ENCODE measurements at places on chromosomes 11 and 22.

DNA sequence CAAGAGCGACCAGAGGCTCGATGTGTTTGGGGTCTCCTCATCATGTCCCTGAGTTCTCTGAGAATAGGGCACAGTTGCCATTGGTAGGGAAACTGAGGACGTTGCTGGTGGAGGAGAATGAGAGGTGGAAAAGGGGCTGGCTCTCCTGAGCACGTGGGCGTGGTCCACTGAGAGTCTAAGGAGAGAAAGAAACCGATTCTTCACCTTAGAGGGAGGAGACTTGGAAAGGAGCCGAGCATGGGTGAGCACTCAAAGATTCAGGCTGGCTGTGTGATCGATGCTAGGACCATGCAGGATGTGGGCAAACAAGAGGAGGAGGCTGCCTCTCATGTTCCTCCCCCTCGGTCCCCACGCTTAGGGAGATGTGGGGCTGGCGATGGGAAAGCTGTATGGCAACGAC, 19.8 kb upstream of the TLCD5 start:
- H3K4me1 ChIP-seq: no peaks in the 10 kb centered on the region
- no peaks in the 10 kb centered on the region for H3K36me3 ChIP-seq
- no peak overlapping the region for H3K4me3 ChIP-seq
- no peak overlapping the region for H3K27ac ChIP-seq

GRCh38 chr22:19194766-19195536, 16.4 kb upstream of the SLC25A1 start:
- no peak for ATAC-seq
- peaks cover 14% of the 10 kb centered on the region for H3K4me1 ChIP-seq
- H3K27me3 ChIP-seq: no peaks in the 10 kb centered on the region
- H3K27ac ChIP-seq: no peak overlapping the region
- H3K4me3 ChIP-seq: no peak overlapping the region

- no peaks in the 10 kb centered on the region for H3K36me3 ChIP-seq
- H3K27me3 ChIP-seq: peaks cover 8% of the 10 kb centered on the region
- no peak for ATAC-seq
- no peak overlapping the region for H3K4me3 ChIP-seq
- H3K27ac ChIP-seq: no peak overlapping the region
These were observed 64.8 kb downstream of the CADM1 start for GRCh38 chr11:115439385-115439784.

DNA sequence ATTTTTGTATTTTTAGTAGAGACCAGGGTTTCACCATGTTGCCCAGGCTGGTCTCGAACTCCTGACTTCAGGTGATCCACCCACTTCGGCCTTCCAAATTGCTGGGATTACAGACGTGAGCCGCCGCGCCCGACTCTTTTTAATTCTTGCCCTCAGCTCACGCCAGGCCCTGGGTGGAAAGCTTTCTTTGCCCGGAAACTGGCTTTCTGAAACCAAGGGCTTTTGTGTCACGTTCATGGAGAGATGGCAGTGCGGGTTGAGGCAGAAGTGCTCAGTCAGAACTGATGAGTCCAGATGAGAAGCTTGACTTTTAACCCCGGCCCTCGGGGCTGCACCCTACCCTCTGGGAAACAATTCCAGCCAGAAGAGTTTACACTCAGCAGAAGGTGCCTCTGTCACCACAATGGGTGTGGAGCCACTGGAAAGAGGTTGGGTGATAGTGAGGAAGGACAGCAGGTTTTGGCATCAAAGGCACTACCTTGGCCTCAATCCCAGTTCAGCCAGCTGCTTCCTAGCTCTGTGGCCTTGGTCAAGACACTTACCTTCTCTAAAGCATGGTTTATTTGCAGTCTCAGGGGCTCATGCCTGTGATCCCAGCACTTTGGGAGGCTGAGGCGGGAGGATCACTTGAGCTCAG, 890 bp upstream of the ARFGAP3 start:
- no peaks in the 10 kb centered on the region for H3K27me3 ChIP-seq
- no peak for ATAC-seq
- no peak overlapping the region for H3K27ac ChIP-seq
- H3K4me3 ChIP-seq: peak overlapping the region; percentile 90

DNA sequence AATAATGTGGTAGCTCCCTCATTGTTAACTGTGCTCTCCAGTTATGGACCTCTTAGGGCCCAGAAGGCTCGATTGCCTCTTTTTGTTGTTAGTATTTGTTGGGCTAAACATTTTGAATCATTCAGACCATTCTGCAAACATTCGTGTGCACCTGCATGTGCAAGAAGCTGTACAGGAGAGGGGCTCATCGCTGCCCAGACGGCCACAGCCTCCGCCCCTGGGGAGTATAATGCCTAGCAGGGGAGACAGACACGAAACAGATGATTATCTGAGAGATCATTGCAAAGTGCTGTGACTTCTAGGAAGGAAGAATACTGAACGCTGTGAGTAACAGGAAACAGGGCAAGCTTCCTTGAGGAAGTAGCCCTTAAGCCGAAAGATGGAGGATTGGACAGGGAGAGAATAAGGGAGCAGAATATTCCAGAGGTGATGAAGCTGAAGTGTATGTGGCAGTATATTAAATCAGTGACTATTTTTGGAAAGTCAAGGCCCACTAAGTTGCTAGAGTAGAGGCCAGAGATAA, 123.3 kb upstream of the RASSF10 start:
- H3K27ac ChIP-seq: no peak overlapping the region
- H3K4me3 ChIP-seq: no peak overlapping the region
- no peaks in the 10 kb centered on the region for H3K36me3 ChIP-seq
- ATAC-seq: no peak

Measured in stimulated activated memory B cell treated with anti-CD40 and anti-IgM and Interleukin-4, amounts not matched to agents 10 μg/mL and 1 μg/mL and 100 μg/mL, for 72 hours (primary cell).